Fibroblast of skin of right biceps (primary cell): ENCODE measurements at places on chromosomes 16 and 17.

DNA sequence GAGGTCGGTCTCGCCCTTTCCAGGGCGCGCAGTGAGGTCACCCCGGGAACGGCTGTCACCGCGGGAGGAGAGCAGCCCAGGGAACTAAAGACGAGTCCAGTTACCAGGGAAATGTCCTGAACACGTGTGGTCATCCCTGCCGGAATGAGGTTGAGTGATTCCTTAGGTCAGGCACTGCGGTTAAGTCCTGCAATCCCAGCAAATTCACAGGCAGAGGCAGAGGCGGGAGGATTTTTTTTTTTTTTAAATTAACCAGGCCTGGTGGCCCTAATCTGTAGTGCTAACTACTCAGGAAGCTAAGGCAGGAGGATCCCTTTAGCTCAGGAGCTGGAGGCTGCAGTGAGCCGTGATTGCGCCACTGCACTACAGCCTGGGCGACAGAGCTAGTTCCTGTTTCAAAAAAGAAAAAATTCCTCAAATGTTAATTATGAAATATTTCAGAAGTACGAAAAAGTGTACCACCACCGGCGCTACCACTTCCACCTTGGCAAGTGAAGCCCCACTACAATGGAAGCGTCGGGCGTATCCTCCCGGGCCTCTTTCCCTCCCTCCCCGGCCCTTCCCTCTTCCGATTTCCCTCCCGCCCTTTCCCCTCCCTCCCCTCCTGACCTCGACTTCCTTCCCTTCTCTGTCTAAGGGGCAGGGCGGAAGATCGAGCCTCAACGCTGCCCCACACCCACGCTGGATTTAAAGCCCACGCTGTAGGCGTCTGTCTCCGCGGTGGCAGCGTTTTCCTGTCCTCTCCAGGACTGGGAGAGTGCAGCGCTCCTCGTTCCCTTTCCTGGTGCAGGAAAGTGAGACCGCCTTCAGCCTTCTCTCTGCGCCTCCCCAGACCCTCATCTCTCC, 27.3 kb downstream of the SLFN11 start:
- DNase-seq = peak; percentile 56

DNA sequence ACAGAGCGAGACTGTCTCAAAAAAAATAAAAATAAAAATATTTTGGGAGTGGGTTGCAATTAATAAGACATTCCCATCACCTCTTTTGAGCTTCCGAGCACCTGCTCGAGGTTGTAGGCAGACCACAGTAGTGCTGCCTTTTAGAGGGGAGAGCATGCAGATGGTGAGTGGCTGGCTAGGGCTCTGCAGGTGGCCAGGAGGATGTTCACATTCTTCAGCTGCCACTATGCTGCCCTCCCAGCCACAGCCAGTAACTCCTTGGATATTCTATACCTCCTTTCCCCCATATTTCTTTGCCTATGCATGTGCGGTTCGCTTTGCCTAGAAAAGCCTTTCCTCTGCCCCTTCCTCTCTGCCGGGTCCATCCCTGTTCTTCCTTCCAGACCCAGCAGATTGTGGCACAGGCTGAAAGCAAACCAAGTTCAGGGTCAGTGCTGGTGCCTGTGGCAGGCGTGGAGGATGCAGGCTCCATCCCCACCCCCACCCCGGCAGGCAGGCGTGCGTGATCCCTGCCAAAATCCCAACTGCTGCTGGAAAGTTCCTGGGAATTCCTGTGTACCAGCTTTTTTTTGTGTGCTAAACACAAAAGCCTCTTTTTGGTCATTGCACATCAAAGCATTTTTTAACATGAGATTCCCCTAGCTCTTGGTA, 33.8 kb upstream of the CMIP start:
- DNase-seq = no peak

DNA sequence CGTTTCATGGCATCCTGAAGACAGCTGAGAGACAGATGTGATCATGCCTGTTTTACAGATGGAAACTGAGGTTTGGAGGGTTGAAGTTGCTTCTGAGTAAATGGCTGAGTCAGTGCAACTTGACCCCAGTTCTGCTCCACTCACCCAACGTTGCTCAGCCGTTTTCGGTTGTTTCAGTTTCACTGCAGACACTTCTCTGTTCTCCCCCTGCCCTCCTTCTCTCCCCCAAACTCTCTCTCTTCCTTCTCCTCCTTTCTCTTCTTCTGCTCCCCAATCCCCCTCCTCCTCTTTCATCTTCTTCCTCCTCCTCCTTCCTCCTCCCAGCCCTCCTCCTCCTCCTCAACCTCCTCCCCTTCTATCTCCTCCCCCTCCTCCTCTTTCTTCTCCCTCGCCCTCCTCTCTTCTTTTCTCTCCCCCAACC, 9.4 kb upstream of the CEP20 start:
- DNase-seq = peak; percentile 56

- DNase-seq = no peak
These were observed 567 bp downstream of the ENO3 start for GRCh38 chr17:4951486-4951885.

- DNase-seq = no peak
These were observed 192.8 kb downstream of the BANP start for GRCh38 chr16:88144028-88144511.

GRCh38 chr16:1278477-1278876, 22.6 kb downstream of the TPSD1 start:
- DNase-seq = no peak

- DNase-seq = no peak
These were observed 20.6 kb upstream of the ADGRG1 start for GRCh38 chr16:57607676-57608461.

DNA sequence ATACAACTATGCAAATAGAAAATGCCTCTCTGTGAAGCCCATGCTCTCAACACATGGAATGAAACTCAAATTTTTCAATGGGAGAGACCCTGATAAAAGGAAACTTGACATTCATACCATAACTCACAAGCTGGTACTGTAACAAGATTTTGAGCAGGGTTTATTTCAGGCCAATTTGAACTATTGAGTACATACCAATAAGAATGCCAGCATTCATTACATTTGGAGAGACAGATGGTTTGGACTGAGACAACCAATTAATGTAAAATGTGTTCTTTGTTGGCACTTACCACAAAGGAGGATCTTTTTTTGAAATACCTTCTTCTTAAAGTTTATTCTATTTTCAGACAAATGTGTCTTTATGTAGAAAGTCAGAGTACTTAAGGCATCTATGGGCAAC, 1357.0 kb upstream of the GOT2 start:
- no peak for DNase-seq

DNA sequence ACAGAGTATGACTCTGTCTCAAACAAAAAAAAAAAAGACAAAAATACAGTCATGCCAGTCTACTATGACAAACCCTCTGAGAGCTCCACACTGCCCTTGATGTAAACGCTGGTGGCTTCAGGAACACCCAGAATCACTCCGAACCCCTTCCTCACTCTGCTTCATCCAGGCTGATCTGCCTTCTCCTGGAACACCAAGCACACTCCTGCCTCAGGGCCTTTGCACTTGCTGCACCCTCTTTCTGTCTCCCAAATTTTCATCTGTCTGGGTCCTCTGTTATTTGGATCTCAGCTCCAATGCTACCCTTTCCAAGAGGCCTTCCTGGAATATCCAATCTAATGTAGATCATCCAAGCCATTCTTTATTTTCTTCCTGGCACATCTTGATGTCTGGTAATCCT, 7.9 kb upstream of the SLC39A11 start:
- DNase-seq = no peak

DNA sequence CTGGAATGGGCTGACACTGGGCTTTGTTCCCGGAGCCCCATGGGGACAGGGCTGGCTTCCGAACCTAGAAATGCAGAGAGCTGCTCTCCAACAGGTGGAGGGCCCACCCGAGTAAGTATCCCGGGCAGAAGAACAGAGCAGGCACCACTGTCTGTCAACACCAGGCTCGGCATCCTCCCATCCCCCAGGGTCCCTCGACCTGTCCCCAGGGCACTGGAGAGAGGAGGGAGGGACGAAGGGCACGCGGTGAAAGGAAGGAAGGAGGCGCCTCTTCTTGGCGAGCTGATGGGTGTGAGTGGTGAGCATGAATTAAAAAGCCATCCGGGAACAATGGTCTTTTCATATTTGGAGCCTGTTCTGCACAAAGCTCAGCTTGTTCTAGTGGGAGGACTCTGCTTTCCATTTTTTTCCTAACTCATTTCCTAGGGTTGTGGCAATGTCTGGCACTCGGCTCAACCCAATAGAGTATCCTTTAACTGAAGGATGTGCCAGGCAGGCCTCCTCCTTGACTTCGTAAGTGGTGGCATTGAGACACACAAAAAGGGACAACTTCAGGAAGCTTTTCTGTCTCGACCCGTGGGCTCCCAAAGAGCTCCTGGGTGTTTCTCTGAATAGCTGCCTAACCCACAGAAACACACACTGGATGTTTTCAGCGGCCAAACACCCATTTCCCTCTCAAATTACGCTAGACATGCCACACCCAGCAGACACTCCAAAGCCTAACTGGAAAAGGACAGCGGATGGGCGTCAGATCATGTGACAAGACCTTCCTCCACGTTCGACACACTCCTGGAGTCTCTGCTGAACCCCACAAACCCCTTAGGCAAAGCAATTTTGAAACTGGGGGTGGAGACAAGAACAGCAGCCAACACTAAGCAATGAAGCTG, 47.7 kb downstream of the ZFHX3 start:
- no peak for DNase-seq

DNA sequence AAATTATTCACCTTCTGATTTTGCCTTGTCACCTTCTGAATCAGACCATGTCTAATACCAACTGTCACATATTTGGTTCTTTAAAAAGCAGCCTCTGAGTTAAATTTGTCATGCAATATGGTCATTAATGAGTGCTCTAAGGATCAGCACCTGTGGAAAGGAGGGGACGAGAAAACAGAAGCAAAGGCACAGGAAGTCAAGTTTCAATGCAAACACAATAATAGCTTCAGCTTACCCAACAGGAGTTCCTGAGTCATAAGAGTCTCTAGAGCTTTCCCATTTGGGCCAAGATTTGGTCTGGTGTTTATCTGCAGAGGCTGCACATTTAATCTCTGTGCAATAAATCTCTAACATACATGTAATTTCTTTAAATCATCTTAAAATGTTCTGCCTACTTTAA, 889.8 kb downstream of the CDH8 start:
- DNase-seq = no peak

- DNase-seq = peak; percentile 18
These were observed 503.9 kb downstream of the CDH11 start for GRCh38 chr16:64617836-64618476.

DNA sequence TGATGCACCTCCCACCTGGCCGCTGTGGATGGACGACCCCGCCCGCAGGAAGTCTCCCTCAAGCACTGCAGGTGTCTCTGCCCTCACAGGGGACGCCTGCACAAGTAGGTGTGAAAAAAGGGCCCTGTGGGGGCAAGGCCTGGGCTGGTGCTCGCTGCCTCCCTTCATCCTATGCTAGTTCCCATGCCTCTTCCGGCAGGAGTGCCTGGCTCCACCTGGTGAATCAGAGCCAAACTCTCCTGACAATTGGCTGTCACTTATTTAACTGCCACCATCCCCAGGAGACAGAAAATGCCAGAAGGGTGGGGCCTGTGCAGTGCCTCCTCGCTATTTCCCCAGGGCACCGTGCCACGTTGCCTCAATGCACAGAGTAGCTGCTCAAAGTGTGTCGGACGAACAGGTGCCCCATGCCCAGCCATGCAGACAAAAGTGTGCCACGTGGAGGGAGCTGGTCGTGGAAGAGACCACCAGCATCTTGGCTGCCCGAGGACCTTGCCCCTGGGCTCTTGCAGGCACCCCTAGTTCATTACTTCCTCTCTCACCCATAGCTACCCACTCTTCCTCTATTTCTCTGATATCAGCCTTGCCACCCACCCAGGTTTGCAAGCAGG, 170.7 kb downstream of the SEC14L1 start:
- no peak for DNase-seq

DNA sequence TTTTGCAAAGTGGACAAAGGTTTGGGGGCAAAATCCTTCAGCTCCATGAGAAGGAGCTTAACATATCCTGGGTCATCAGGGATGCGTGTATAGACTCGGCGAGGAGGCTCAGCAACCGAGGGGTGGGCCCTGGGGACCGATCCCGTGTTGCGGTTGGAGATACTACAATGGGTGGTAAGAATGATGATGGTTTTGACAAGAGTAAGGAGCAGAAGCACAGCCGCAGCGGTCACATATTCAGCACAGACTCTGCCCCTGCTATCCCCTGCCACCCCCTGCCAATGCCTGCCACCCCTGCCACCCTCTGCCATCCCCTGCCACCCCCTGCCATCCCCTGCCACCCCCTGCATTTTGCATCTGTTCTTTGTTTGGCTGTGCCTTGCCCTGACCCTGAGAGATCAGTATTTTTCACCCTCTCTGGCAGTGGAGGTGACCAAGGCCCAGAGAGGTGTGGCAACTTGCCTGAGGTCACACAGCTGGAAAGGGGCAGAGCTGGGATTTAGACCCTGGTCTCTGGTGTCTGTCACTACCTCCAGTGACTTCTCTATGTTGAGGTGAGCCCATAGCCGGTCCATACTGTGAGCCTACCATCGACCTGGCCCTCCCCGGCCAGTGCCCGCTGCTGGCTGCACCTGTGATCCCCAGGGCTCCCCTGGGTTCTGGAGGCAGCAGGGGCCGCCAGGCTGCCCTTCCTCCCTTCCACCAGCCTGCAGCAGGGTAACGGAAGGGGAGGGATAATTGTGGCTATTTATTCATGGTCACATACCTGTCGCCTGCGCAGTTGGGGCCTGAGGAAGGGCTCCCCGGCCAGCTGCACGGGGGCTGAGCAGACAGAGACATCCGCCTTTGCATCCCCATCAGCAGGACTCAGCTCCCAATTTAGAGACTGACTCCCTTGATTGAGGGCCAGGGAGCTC, 74.9 kb upstream of the CBX4 start:
- DNase-seq = no peak

GRCh38 chr16:80317599-80318037, 223.2 kb upstream of the DYNLRB2 start:
- no peak for DNase-seq

DNA sequence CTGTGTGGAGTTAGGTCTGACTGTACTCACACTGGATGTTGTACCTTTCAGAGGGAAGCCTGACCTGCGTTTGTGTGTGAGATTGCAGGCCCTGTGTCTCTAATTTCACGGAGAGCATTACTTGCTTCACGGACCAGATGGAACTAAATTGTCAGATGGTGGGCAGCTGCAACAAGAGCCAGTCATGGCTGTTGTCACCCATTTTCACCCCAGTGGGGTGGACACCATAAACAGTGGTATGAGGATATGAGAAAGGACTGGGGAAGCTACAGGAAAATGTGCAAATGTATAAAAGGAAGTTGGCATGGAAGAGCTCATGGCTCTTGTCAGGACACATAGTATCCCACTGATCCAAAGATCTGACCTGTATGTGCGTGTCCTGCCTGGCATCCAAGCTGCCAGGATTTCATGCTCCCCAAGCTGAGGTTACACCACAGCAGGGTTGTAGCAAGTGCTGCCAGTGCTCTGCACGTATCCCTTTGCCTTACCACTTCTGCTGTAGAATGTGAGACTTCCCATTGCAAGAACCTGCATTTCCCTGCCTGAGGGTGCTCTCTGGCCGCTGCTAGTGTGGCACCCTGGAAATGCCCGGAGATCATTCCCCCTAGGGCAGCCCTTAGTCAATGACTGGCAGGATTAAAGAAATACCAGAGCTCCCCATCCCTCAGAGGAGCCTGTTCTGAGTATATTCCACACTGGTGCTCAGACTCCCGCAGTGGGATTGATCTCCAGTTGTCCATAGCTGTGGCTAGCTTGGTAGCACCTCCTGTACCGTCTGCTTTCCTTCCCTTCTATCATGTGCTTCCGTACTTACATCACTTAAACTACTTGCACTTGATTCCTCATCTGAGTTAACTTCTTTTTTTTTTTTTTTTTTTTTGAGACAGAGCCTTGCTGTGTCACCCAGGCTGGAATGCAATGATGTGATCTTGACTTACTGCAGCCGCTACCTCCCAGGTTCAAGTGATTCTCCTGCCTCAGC, 70.4 kb upstream of the TANC2 start:
- DNase-seq = peak; percentile 53

GRCh38 chr17:75241143-75241430, 20.3 kb downstream of the GGA3 start:
- DNase-seq = peak; percentile 17
